ENCODE measurements at places on chromosomes 1 and 21. TPM values are rescaled to one million over a fixed set of nuclear protein-coding genes. Genes with fewer than 3 reads are reported as not detected.

Gene CAPN8
- under 0.01 TPM for total RNA-seq

Gene MARK1
- total RNA-seq = 2.2 TPM

Gene LAMC2
- total RNA-seq = 6.6 TPM

Gene NEGR1
- total RNA-seq = 5.5 TPM

Gene GJA9
- total RNA-seq = not detected

Gene TGFB2
- 0.78 TPM for total RNA-seq

Gene MAP3K21
- total RNA-seq = 3.7 TPM

Gene NBPF6
- not detected for total RNA-seq

Gene GPR52
- 2.5 TPM for total RNA-seq

Gene CYP4X1
- total RNA-seq = 0.20 TPM

Gene ADCY10
- total RNA-seq = under 0.01 TPM

Gene TSPEAR
- not detected for total RNA-seq

Gene C1orf167
- not detected for total RNA-seq

Gene KCNJ9
- under 0.01 TPM for total RNA-seq

Gene MASP2
- 0.20 TPM for total RNA-seq

Gene TNFRSF1B
- 21.7 TPM for total RNA-seq

Gene CLDN14
- total RNA-seq = not detected

Gene TMEM269
- total RNA-seq = not detected

Gene RCSD1
- total RNA-seq = 0.20 TPM

Gene CHIT1
- total RNA-seq = not detected

Gene PADI2
- total RNA-seq = not detected

Gene CD247
- not detected for total RNA-seq

Gene IQCC
- 1.1 TPM for total RNA-seq

Gene INKA2
- 8.0 TPM for total RNA-seq

Gene GBP2
- total RNA-seq = 15.1 TPM

Gene LEMD1
- not detected for total RNA-seq

Gene BACH1
- total RNA-seq = 106 TPM

Gene RAB13
- 82.3 TPM for total RNA-seq

Gene SH2D2A
- total RNA-seq = 0.20 TPM

Gene IFI6
- total RNA-seq = 10.8 TPM

Gene RYR2
- not detected for total RNA-seq

Gene LORICRIN
- total RNA-seq = not detected

Gene S100A3
- 22.0 TPM for total RNA-seq

Gene LINGO4
- total RNA-seq = not detected

Gene KIF17
- total RNA-seq = not detected

Gene KRTAP19-1
- not detected for total RNA-seq

All from subcutaneous preadipocyte (primary cell).